ENCODE measurements at places on chromosomes 4 and X.

GRCh38 chrX:129759576-129760061 lies 20.1 kb upstream of the SASH3 start:
- DNase-seq, result no peak

GRCh38 chr4:53130896-53131561 lies 234.8 kb downstream of the SCFD2 start:
- no peak for DNase-seq

DNA sequence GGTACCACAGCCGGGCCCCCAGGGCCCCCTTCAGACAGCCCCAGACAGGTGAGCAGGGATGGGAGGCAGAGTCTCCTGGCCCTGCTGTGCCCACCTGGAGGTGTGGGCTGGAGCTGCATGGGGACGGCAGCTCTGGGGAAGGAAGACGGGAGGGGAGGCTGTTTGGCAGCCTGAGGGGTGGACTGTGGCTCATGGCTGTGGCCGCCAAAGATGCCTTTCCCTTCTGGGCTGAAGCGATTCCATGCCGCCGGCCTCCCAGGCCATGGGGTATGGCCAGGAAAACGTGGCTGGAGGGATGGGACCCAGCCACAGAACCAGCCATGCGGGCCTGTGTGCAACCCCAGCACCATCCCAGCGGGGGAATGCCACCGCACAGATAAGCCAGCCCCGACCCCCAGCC lies 65.7 kb downstream of the FAM53A start:
- no peak for DNase-seq

- DNase-seq, result no peak
These were observed 396.0 kb upstream of the SMIM31 start for GRCh38 chr4:164357957-164358356.

- DNase-seq, result no peak
These were observed 17.3 kb downstream of the LRPAP1 start for GRCh38 chr4:3514806-3515501.

All from stimulated activated CD8-positive, alpha-beta memory T cell treated with anti-CD3 and anti-CD28 coated beads, Interleukin-2, amount 100 ng/mL, for 1 hour (primary cell).